Nucleus accumbens (tissue), 56 donors: ENCODE measurements at places on chromosomes 7 and 10.

GRCh38 chr7:15680446-15680845, 6.0 kb downstream of the MEOX2 start:
- DNase-seq, result no peak

GRCh38 chr7:83882551-83882950, 233.6 kb upstream of the SEMA3E start:
- DNase-seq, result no peak

- DNase-seq, result no peak
Observed at GRCh38 chr10:36638462-36639155, 486.8 kb upstream of the ANKRD30A start.

- no peak for DNase-seq
Observed at GRCh38 chr7:78118470-78118869, 319.9 kb downstream of the PHTF2 start.

- no peak for DNase-seq
Observed at GRCh38 chr10:113179265-113179664, 229.2 kb downstream of the TCF7L2 start.

GRCh38 chr10:75105576-75106197, 5.8 kb upstream of the SAMD8 start:
- no peak for DNase-seq

DNA sequence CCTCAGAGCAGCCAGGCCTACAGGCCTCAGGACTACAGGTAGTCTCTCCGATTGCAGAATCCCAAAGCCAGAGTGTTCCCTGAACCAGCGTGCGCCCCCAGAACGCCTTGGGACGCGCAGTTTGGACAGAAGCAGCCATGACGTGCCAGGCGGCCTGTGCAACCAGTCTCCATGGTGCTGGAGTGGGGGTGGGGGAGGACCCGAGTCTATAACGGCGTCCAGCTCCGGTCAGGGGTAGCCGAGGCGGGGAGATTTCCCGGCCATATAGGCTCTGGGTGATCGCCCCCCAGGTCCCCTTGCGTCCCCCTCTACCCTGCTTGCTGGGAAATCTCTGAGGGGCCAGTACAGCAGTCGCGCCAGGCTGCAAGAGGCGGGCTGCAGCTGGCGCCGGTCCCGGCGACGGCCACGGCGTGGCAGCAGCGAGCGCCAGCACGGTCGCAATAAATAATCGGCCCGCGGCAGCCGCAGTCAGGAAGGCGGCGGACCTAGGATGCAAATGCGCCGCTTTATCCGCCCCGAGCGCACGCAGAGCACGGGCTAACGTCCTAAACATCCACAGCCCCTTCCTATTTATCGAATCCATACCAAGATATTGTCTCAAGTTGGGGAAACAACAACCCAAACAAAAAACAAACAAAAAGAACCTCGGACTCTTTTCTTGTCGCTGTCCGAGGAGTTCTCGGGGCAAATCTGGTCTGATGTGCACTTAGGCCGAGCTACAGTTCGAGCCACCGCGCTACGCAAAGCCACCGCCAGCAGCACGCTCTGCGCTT, 1.6 kb downstream of the HOXA3 start:
- DNase-seq, result no peak

GRCh38 chr10:76735866-76736265, 901.7 kb downstream of the KCNMA1 start:
- DNase-seq, result no peak

GRCh38 chr10:72888151-72888638, 5.3 kb upstream of the OIT3 start:
- no peak for DNase-seq

DNA sequence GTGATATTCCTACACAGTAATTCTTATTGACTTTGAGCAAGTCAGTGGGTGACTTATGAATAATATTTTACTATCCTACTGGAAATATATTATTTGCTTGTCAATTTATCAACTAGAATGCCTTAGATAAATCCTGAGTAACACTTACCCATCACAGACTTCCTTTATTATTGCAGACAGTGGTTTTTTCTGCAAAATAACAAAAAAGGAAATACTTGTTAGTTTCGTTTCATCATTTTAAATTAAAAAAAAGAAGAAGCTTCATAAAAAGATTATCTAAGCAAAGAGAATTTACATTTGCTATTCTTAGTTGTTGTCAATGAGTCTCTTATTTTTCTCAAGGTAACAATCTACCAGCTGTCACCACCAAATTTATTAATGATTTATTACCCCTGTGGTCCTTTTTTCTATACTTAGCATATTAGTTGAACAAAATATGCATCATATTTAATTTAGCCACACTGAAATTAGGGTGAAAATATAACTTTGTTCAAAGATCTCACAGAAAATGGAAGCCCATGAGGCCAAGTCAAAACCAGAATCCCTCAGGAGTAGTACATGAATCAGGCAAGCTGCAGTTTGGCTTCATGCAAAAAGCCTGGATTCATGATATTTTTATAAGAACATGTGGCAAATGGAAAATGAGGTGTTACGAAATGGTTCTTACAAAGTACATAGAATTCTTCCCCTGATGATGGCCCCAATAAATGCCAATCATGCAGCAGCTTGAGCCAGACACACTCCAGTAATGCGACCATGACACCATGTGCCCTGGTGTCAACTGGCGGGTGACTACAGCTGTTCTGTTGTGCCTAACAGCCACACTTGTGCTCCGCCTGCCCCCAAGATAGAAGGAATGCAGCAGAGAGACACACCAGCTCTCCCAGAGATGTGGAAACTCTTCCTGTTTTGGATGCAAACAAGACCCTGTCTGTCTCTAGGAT, 132.6 kb downstream of the ELMO1 start:
- DNase-seq, result no peak

DNA sequence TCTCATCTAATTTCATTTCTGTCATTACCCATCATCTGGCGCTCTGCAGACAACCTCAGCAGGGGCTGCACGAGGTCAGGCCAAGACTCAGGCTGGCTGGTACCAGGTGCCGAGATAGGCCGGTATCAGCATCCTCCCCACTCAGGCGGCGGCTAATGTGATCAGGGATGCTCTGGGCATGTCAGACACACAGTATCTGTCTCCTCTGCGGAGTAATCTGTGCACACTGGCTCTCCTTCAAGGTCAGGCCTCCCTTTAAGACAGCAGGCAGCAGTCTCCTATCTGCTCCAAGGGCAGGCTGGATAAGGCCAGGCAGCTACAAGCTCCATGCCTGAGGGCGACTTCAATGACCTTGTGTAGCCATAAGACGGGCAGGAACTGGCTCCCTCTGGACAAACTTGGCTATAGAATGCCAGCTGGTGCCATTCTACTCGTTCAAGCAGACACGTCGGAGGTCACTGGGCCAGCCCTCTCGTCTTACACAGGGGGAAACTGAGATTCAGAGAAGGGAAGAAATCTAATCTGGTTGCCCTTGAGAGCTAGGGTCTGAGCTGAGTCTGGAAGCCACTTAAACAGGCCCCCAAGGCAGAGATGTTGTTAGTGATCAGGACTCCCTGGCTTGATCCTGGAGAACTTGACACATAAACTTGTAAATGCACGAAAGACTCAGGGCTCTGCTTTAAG, 59.3 kb downstream of the ARHGAP22 start:
- no peak for DNase-seq

- no peak for DNase-seq
Observed at GRCh38 chr7:132636581-132636980, 60.3 kb upstream of the PLXNA4 start.

GRCh38 chr7:47392241-47392759, 189.6 kb downstream of the TNS3 start:
- peak; percentile 26 for DNase-seq

GRCh38 chr10:131899116-131899690, 1.6 kb upstream of the PPP2R2D start:
- no peak for DNase-seq

DNA sequence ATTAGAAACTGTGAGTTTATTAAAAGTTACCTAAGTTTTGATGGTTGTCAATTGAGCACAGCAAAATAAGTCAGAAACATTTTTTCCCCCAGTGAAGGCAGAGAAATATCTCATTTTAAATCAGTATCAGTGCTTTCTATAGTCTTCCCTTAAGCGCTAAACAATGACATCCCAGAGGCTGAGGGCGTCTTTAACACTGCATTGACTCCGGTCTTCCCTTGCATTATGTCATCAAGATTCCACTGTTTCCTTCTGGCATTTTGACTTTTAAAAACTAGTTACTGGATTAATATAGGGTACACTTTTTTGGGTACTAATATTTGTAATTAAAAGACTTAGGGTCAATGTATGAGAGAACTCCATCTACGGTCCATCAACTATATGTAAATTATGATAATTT, 3.9 kb downstream of the GLUD1 start:
- no peak for DNase-seq

DNA sequence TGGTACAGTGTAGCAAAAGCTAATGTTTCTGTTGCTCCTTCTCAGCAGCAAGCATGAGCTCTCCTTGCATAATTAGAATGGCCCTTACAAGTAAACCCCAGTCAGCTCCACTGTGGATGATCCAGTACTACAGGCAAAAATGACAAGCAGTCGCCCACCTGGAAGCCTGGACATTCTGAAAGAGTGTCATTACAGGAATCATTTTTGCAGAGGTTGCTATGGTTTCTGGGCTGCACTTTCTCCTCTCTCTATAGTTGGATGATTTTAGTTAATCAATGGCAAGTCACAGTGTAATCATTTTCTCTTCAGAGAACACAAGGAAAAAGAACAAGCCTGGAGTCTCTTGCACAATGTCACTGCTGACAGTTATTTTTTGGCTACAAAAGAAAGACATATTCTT, 102.9 kb upstream of the MYO3A start:
- DNase-seq, result no peak

DNA sequence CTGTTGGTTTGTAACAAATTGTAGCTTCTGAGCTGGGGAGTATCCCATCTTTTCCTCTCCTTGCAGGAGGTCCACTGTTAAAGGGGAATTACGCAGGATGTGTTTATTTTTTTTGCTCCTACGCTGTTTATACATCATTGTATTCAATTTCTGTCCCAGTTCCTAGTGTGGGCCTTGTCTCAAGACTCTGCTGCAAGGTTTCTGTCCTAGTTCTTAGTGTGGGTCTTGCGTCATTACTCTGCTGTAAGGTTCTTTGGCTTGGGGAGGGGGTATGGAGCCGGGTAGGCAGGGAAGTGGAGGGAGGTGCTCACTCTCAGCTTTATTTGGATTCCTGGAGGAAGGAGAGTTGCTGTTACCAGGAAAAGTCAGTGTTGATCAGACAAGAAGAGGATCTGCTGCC, 64.0 kb upstream of the TRIM8 start:
- no peak for DNase-seq

DNA sequence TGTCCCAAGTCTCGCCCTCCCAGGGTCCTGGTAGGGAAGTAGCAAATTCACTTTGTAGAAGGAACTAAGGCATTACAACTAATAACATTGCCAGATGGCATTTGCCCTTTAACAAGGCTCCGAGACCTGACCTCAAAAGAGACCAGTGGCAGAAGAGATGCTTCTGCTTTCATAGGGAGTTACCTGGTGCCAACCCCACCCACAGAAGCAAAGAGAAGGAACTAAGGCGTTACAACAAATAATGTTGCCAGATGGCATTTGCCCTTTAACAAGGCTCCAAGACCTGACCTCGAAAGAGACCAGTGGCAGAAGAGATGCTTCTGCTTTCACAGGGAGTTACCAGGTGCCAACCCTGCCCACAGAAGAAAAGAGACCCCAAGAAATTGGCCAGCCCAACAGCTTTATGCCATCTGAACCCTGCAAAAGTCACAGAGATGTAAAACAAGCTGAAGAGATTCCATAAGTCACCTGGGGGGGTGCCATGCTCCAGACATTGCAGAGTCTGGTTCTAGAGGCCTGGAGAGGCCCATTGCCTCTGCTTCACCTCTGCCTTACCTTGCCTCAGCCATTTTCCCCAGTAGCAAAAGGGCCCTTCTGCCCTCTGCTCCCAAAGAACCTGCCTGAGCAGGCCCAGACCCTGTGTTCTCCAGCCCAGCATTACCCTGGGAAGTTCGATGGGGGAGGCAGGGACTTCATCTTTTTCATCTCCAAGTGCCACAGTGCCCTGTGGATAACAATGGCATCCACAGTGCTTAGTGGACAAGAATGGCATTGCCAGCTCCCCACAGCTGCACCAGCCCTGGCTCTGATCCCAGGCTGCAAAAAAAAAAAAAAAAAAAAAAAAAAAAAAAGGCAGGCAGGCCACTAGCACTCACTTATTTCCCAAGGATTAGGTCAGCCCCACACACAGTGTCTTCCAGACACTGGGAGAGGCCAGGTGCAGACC, 179.5 kb upstream of the PLXNA4 start:
- peak; percentile 49 for DNase-seq

- DNase-seq, result no peak
Observed at GRCh38 chr7:107046491-107047259, 2.2 kb downstream of the PRKAR2B start.

DNA sequence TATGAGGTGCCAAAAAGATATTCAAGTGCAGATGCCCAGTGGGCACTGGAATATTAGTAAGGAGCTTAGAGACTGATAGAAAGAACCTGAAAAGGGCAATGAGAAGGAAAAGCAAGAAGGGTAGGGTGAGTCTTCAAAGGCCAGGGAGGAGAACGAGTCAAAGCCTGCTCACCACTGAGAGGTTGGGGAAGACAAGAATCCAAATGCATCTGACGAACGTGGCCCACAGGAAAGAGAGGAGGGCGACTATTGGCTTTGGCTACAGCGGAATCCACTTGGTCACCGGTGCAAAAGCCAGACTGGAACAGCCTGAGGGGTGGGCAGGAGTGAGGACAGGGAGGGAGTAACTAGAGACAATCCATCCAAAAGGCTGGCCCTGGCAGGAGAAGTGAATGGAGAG, 216.7 kb upstream of the KLF14 start:
- no peak for DNase-seq

DNA sequence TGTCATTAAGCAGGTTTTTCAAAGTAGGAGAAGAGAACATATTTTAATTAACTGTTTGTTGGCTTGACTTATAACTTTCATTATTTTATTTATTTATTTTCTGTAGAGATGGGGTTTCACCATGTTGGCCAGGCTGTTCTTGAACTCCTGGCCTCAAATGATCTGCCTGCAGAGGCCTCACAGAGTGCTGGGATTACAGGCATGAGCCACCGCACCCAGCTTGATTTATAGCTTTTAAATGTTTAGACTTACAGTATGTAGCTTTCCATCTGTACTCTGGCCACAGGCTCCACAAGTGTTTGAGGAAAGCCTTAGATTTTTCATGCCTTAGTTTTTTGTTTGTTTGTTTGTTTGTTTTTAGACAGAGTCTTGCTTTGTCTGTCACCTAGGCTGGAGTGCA, 72.7 kb upstream of the IFRD1 start:
- DNase-seq, result no peak

GRCh38 chr7:139730746-139731612, 46.8 kb downstream of the HIPK2 start:
- no peak for DNase-seq

DNA sequence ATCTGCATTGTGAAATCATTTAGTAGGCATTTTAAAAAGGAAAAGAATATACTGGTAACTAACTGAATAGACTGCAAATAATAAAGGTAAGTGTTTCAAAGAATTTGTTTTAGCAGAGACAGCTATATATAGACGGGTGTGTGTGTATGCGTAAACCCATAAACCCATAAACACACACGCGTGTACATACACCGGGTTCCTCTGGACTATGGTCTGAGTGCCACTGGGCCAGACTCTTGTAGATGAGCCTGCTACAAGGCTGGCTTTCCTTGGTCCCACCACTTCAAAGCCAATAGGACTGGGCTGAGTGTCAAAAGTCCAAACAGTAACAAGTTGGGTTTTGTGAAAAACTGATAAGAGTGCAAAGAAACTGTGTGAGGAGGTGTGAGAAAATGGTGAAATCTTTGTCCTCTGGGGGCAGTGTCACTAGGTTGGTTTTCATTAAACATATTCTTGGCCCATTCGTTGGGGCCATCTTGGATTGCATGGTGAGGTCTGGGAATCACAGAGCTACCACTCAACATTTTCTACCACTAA, 39.8 kb downstream of the GNA12 start:
- no peak for DNase-seq
